ENCODE measurements at places on chromosomes 5 and 9.

- peak overlapping the region; percentile 2 for H3K4me3 ChIP-seq
- no peak overlapping the region for H3K27ac ChIP-seq
- H3K36me3 ChIP-seq, result no peaks in the 10 kb centered on the region
- H3K4me1 ChIP-seq, result peaks cover 12% of the 10 kb centered on the region
- no peak for DNase-seq
Observed at GRCh38 chr5:67234671-67235176, 38.1 kb upstream of the CD180 start.

GRCh38 chr5:110309222-110309621 lies 417.2 kb downstream of the TMEM232 start:
- no peaks in the 10 kb centered on the region for H3K4me1 ChIP-seq
- H3K36me3 ChIP-seq, result no peaks in the 10 kb centered on the region
- DNase-seq, result no peak
- H3K27ac ChIP-seq, result no peak overlapping the region
- no peaks in the 10 kb centered on the region for H3K27me3 ChIP-seq

DNA sequence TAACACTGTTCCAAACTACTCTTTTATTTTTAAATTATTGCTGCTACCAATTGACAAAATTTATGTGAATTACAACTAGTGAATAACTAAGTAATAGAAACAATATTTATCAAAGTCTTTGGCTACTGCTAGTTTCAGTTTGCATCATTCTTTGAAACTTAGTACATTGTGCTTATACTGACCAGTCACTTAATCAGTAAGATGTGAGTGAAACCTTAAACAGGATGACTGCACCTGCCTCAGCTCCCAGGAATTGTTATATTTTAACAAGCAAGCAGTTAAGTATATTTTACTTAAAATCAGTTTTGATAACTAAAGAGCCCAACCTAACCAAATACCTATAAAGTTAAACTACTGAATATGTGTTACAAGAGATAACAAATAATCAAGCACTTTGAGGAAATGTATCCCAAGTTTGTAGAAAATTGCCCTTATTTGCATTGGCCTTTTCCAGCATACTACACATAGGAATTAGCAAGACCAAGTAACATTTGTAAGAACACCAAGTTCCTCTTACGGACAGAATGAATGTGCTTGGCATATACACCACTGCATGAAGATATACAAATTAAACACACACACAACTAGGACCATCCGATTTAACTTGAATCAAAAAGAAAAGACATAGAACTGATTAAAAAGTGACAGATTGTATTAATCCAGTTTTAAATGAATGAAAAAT lies 545.5 kb upstream of the DAB2 start:
- no peaks in the 10 kb centered on the region for H3K36me3 ChIP-seq
- H3K27ac ChIP-seq, result no peak overlapping the region
- H3K27me3 ChIP-seq, result no peaks in the 10 kb centered on the region

GRCh38 chr5:93189707-93190120 lies 391.3 kb downstream of the NR2F1-AS1 start:
- no peak for DNase-seq
- H3K4me1 ChIP-seq, result no peaks in the 10 kb centered on the region
- H3K27ac ChIP-seq, result no peak overlapping the region
- no peaks in the 10 kb centered on the region for H3K27me3 ChIP-seq

DNA sequence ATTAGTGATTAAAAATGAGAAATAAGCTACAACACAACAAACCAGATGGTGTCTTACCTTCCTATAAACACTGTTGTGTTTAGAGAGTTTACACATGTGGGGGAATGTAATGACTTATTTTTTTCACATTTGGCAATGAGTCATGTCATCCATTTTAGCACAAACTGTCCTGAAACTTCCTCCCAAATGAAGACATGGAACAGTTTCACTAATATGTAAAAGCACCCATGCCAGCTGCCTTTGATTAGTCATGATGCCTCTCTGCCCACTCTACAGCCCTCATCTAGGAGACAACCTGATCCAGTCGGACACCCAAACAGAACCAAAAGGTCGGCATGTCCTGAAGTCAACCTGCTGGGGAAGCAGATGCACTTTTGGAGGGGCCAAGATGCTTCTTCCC lies 98.2 kb downstream of the SEMA5A start:
- DNase-seq, result no peak
- H3K36me3 ChIP-seq, result no peaks in the 10 kb centered on the region
- no peaks in the 10 kb centered on the region for H3K4me1 ChIP-seq

GRCh38 chr9:75149841-75150241 lies 61.5 kb downstream of the OSTF1 start:
- no peaks in the 10 kb centered on the region for H3K4me1 ChIP-seq
- DNase-seq, result no peak
- H3K4me3 ChIP-seq, result no peak overlapping the region

- H3K27me3 ChIP-seq, result no peaks in the 10 kb centered on the region
- H3K36me3 ChIP-seq, result no peaks in the 10 kb centered on the region
- H3K27ac ChIP-seq, result no peak overlapping the region
- no peak for DNase-seq
- peaks cover 38% of the 10 kb centered on the region for H3K4me1 ChIP-seq
- H3K4me3 ChIP-seq, result no peak overlapping the region
Observed at GRCh38 chr5:148963664-148964063, 99.2 kb downstream of the SH3TC2 start.

GRCh38 chr5:92402045-92402444 lies 1018.9 kb upstream of the ARRDC3 start:
- no peaks in the 10 kb centered on the region for H3K36me3 ChIP-seq
- no peak overlapping the region for H3K27ac ChIP-seq
- H3K4me3 ChIP-seq, result no peak overlapping the region
- H3K4me1 ChIP-seq, result no peaks in the 10 kb centered on the region

DNA sequence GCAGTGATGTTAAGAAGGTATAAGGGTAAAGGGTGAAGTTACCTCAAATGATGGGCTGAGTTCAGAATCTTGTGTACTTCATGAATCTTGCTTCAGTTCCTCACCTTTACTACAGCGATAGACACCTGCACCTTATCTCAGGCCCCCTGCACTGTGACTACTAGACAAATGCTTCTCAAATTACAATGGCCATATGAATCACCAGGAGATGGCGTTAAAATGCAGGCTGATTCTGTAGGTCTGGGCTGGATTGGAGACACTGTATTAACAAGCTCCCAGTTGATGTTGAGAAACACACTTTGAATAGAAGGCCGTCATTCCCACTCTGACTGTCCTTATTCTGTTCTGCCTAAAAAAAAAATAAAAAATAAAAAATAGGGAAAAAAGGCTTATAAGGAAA lies 29.8 kb downstream of the TARS1 start:
- H3K27ac ChIP-seq, result no peak overlapping the region
- no peak for DNase-seq
- no peak overlapping the region for H3K4me3 ChIP-seq

GRCh38 chr5:160516696-160517530 lies 95.3 kb downstream of the PTTG1 start:
- H3K4me3 ChIP-seq, result no peak overlapping the region
- no peak for DNase-seq
- H3K4me1 ChIP-seq, result no peaks in the 10 kb centered on the region
- H3K27me3 ChIP-seq, result peaks cover 10% of the 10 kb centered on the region

DNA sequence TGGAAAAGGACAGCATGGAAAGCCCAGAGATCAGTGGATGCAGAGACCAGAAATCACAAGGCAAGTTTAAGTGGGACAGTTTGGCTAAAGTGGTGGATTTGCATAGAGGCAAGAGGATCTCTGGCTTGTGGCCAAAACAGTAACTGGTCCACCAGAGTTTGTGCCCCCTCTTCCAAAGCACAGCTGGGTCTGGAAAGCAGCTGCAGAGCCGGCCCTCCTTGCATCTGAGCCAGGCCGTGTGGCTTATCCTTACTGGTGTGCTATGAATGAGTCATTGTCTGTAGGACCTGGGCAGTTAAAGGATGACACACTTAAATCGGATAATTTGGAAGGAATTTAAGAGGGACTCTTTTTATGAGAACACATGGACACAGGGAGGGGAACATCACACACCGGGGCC lies 146.6 kb downstream of the PIP5K1B start:
- no peak overlapping the region for H3K4me3 ChIP-seq
- DNase-seq, result no peak
- no peaks in the 10 kb centered on the region for H3K27me3 ChIP-seq
- H3K27ac ChIP-seq, result no peak overlapping the region
- no peaks in the 10 kb centered on the region for H3K36me3 ChIP-seq

DNA sequence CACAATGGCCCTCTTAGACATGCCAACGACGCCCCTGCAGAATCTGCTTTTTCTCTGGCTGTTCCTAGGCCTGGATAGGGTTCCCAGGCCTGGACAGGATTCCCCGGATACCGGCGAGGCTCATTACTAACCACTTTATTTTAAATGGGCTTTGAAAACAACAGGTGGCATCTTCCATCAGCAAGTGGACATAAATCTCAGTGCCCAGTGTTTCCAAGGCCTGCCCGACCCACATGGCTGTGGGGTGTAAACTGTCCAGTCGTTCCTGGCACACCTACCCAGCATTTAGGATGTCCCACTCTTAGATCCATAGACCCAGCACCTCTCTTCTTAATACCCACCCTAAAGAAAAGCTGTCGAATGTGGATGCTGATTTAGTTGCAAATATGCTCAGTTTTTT lies 896 bp downstream of the CMBL start:
- H3K27me3 ChIP-seq, result no peaks in the 10 kb centered on the region
- H3K27ac ChIP-seq, result peak overlapping the region; percentile 93
- H3K4me1 ChIP-seq, result peaks cover 19% of the 10 kb centered on the region
- DNase-seq, result no peak
- H3K4me3 ChIP-seq, result peak overlapping the region; percentile 76

- no peak overlapping the region for H3K27ac ChIP-seq
- H3K4me3 ChIP-seq, result no peak overlapping the region
- H3K27me3 ChIP-seq, result no peaks in the 10 kb centered on the region
- no peaks in the 10 kb centered on the region for H3K4me1 ChIP-seq
- no peaks in the 10 kb centered on the region for H3K36me3 ChIP-seq
Observed at GRCh38 chr9:111839987-111840386, 45.2 kb upstream of the SHOC1 start.

- H3K27me3 ChIP-seq, result no peaks in the 10 kb centered on the region
- no peak overlapping the region for H3K27ac ChIP-seq
- H3K4me1 ChIP-seq, result no peaks in the 10 kb centered on the region
- no peak for DNase-seq
- no peaks in the 10 kb centered on the region for H3K36me3 ChIP-seq
Observed at GRCh38 chr9:80649496-80649895, 1039.9 kb downstream of the TLE1 start.

DNA sequence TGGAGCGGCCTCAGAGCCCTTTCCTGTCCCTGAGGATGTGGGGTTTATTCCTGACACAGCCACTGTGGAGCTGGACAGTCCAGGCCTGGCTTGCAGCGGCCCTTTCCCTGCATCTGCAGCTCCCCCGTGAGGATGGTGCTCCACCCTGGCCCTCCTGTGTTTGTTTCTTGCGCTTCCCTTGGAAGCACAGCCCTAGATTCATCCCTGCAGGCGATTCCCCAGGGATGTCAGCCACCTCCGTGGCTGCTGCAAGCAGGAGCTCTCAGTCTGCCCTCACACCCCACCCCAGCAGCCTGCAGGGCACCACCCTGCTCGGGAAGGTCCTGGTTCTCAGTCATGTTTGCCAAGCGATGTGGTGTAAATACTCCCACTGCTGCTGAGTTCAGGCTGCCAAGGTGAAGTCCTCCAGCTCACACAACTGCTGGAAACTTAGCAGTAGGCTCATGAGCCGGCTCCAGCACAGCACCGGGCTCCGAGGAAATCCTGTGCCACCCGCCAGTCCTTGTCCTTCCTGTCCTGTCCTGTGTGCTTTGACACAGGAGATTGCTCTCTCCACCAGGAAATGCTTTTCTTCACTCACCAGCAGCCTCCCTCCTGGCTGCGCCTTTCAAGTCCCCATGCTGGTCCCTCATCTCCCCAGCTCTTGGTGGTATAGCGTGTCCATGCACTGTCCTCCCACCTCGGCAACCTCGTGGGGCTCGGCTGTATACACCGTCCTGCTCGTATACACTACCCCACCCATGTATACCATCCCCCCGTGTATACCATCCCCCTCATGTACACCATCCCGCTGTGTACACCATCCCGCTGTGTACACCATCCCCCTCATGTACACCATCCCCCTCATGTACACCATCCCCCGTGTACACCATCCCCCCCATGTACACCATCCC lies 16.2 kb downstream of the ROPN1L start:
- H3K4me1 ChIP-seq, result peaks cover 17% of the 10 kb centered on the region
- H3K27ac ChIP-seq, result no peak overlapping the region
- no peak overlapping the region for H3K4me3 ChIP-seq

Data from tibial artery (tissue), 4 donors.